Panc1 (cell line): ENCODE measurements at places on chromosomes 1 and 21. TPM values are rescaled to one million over a fixed set of nuclear protein-coding genes. Genes with fewer than 3 reads are reported as not detected.

The KRTAP11-1 gene
- total RNA-seq, result not detected

The CNR2 gene
- not detected for total RNA-seq

The CRYZL1 gene
- total RNA-seq, result 24.8 TPM

The ARHGEF10L gene
- 5.9 TPM for total RNA-seq

The FCRL5 gene
- not detected for total RNA-seq

The SIPA1L2 gene
- 5.2 TPM for total RNA-seq

The TNFAIP8L2 gene
- total RNA-seq, result not detected

DNA sequence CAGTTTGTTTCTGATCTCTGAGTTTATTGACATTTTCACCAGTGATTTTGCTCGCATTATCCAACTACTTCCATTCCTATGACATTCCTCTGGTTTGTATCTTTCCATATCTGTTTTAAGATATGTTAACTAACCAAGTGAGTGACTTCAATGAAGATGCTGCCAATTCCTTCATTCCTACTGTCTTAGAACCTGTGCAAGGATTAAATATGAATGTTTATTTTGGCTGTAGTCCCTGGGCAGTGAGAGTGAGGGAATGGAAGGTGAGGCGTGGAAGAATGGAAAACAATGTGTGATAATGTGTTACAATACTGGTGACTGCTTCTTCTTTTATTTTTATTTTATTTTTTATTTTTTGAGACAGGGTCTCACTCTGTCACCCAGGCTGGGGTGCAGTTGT is 183.0 kb downstream of the SDCCAG8 start:
- H3K36me3 ChIP-seq, result no peaks in the 10 kb centered on the region
- H3K4me1 ChIP-seq, result no peaks in the 10 kb centered on the region; the same call in none of the 2 replicates
- DNase-seq, result no peak
- H3K27ac ChIP-seq, result no peak overlapping the region

DNA sequence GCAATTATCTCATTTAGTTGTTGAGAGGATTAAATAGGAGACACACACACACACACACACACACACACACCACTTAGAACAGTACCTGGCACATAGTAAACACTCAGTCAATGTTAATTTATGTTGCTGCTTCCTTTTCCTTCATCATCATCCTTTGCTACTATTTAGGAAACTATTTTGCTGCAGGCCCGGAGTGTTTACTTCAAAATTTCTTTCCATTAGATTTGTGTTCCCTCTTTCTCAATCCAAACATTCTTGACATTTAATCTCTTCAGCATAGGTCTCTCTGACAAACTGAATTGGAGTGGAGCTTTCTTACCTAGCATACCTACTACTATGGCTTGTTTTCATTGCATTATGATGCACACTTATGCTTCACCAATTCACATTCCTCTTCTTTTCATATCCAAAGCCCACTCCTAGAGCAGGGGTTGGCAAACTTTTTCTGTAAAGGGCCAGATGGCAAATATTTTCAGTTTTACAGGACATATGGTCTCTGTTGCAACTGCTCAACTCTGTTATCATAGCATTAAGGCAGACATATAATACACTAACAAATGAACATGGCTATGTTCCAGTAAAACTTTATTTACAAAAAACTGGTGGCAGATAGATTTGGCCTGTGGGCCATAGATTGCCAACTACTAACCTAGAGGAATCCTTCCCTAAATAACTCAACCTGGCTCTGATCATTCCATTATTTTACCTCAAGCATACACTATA is 49.5 kb downstream of the SCMH1 start:
- H3K4me3 ChIP-seq, result no peak overlapping the region
- H3K4me1 ChIP-seq, result no peaks in the 10 kb centered on the region
- no peaks in the 10 kb centered on the region for H3K36me3 ChIP-seq
- H3K27ac ChIP-seq, result no peak overlapping the region

DNA sequence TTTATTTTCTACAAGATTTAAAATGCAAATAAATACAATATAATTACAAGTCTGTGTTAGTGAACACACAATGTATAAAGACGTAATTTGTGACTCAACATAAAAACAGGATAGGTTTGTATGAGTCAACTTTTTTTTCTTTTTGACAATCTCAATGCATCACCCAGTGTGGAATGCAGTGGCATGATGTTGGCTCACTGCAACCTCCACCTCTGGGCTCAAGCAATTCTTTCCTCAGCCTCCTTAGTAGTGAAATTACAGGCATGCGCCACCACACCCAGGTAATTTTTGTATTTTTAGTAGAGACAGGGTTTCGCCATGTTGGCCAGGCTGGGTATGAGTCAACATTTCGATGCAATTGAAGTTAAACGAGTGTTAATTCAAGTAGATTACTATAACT is 5.9 kb upstream of the SPRR2E start:
- no peak overlapping the region for H3K27ac ChIP-seq
- H3K36me3 ChIP-seq, result no peaks in the 10 kb centered on the region
- H3K4me1 ChIP-seq, result no peaks in the 10 kb centered on the region
- peak; percentile 30 for DNase-seq
- H3K4me3 ChIP-seq, result no peak overlapping the region

GRCh38 chr1:163706915-163707314 is 385.2 kb downstream of the NUF2 start:
- no peak overlapping the region for H3K27ac ChIP-seq
- H3K4me3 ChIP-seq, result no peak overlapping the region
- H3K27me3 ChIP-seq, result no peaks in the 10 kb centered on the region
- DNase-seq, result no peak

DNA sequence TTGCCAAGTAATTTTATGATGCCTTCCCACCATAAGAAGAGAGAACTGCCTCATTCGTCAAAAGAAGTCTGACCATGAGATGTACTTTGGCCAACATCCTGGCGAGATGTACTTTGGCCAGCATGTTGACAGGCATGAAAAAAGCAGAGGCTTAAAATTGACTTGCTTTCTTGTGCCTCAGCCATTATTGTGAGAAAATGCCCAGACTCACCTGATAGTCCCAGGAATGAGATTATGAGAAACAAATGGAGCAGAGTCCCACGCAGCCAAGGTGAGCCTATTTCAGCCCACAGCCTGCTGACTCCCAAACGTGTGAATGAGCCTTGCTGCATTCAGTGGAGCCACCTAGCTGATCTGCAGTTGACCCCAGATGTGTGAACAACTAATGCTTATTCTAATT is 43.5 kb upstream of the ZNF644 start:
- no peak overlapping the region for H3K27ac ChIP-seq
- H3K4me1 ChIP-seq, result no peaks in the 10 kb centered on the region
- no peak for DNase-seq
- H3K4me3 ChIP-seq, result no peak overlapping the region
- H3K36me3 ChIP-seq, result no peaks in the 10 kb centered on the region

GRCh38 chr1:177200290-177200689 is 29.5 kb downstream of the BRINP2 start:
- no peak overlapping the region for H3K27ac ChIP-seq
- H3K4me3 ChIP-seq, result no peak overlapping the region
- H3K27me3 ChIP-seq, result peaks cover 3% of the 10 kb centered on the region; the same call in 1 of the 2 replicates

- H3K36me3 ChIP-seq, result no peaks in the 10 kb centered on the region
- no peaks in the 10 kb centered on the region for H3K27me3 ChIP-seq
- no peak overlapping the region for H3K27ac ChIP-seq
- H3K4me1 ChIP-seq, result no peaks in the 10 kb centered on the region
- no peak overlapping the region for H3K4me3 ChIP-seq
- no peak for DNase-seq
These were observed 97.4 kb upstream of the ADGRL2 start for GRCh38 chr1:81703391-81703755.

GRCh38 chr1:230459465-230459864 is 33.3 kb upstream of the PGBD5 start:
- H3K36me3 ChIP-seq, result no peaks in the 10 kb centered on the region
- H3K27me3 ChIP-seq, result peaks cover 19% of the 10 kb centered on the region
- no peak for DNase-seq
- no peak overlapping the region for H3K27ac ChIP-seq
- no peaks in the 10 kb centered on the region for H3K4me1 ChIP-seq

- peaks cover 5% of the 10 kb centered on the region; the same call in 1 of the 2 replicates for H3K36me3 ChIP-seq
- H3K27me3 ChIP-seq, result no peaks in the 10 kb centered on the region
- no peak overlapping the region for H3K27ac ChIP-seq
- H3K4me3 ChIP-seq, result no peak overlapping the region
- no peaks in the 10 kb centered on the region for H3K4me1 ChIP-seq
These were observed 5.7 kb downstream of the GJB3 start for GRCh38 chr1:34786521-34787325.

- H3K36me3 ChIP-seq, result no peaks in the 10 kb centered on the region
- no peak for DNase-seq
- no peak overlapping the region for H3K27ac ChIP-seq
- no peaks in the 10 kb centered on the region for H3K4me1 ChIP-seq
These were observed 518.5 kb upstream of the ZRANB2 start for GRCh38 chr1:71599306-71599705.

DNA sequence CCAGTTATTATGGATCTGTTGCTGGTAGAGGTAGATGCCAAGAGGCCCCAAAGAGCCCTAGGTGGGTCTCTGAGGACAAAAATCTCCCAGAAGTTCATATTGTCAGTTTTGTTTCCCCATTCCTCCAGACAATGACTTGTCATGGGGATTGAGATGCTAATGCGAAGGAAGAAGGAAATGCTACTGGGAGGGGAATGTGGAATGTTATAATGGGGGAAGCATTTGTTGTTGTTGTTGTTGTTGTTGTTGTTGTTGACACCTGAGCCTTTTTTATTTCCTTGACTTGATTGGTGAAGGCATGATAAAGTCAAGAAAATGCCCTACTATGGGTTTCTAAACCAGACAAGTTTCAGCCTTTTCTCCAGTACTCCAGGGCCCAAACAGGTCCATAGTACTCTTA is 108.9 kb downstream of the BEND5 start:
- no peak for DNase-seq
- H3K36me3 ChIP-seq, result no peaks in the 10 kb centered on the region
- no peak overlapping the region for H3K27ac ChIP-seq

GRCh38 chr21:34354836-34355235 is 9.0 kb upstream of the KCNE2 start:
- no peak overlapping the region for H3K4me3 ChIP-seq
- H3K27me3 ChIP-seq, result no peaks in the 10 kb centered on the region
- H3K27ac ChIP-seq, result no peak overlapping the region
- no peak for DNase-seq
- H3K4me1 ChIP-seq, result no peaks in the 10 kb centered on the region

DNA sequence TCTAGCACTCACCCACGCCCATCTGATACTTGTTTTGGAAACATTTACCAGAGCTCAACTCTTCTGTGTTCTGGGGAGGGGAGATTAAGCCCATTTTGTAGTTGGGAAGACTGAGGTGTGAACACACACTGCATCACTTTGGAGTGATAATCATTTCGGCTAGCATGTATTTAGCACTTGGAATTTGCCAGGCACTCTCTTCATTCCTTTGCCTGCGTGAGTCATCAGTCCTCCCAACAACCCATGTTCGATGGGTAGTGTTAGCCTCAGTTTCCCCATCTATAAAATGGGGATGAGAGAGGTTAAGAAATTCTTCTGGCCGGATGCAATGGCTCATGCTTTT is 182.8 kb upstream of the TMEM51 start:
- no peak overlapping the region for H3K4me3 ChIP-seq
- no peak for DNase-seq

DNA sequence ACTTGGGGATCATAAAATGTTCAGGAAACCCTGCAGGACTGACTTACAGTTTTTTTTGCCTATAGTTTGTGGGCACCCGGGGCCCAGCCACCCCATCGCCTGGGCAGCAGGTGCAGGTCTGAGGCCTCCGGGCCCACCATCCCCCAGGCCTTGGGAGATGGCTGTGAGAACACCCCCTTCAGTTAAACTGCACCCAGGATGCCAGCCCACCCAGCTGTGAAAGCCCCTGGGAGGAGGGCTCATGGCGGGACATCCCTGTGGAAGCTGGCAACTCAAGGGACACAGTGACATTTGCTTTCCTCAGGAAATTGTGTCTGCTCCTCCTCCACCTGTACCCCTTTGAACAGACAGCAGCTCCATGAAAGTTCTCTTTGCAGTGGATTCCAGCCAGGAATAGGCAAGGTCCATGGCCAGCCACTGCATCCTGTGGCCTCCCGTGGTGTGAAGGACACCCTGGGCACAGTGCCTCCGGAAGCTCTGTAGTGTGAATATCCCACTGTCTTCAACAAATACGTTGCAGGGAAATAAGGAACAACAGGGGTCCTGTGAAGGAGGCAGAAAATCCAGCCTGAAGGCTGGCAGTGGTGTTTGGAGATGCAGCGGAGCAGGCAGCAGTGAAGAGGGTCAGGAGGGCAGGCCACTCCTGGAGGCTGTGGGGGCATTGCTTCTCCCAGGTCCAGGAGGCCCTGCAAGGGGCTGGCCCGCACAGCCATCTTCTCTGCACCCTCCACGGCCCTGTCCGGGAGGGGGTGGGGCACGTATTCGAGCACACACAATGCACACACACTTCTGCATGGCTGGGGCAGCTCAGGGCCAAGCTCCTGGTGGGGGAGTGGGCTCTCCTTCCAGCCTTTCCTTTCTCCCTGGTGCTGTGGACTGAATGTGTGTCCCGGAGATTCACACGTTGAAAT is 2.1 kb upstream of the OBSCN start:
- no peaks in the 10 kb centered on the region for H3K27me3 ChIP-seq
- no peak overlapping the region for H3K27ac ChIP-seq
- H3K4me1 ChIP-seq, result peaks cover 12% of the 10 kb centered on the region; the same call in 1 of the 2 replicates
- no peak overlapping the region for H3K4me3 ChIP-seq

- H3K4me1 ChIP-seq, result no peaks in the 10 kb centered on the region
- no peak overlapping the region for H3K27ac ChIP-seq
- H3K27me3 ChIP-seq, result no peaks in the 10 kb centered on the region
- no peak overlapping the region for H3K4me3 ChIP-seq
These were observed 199.5 kb downstream of the AGBL4 start for GRCh38 chr1:49824261-49824660.

GRCh38 chr1:61436491-61437120 is 288.3 kb downstream of the TM2D1 start:
- no peak overlapping the region for H3K4me3 ChIP-seq
- no peaks in the 10 kb centered on the region for H3K36me3 ChIP-seq
- H3K27me3 ChIP-seq, result no peaks in the 10 kb centered on the region

DNA sequence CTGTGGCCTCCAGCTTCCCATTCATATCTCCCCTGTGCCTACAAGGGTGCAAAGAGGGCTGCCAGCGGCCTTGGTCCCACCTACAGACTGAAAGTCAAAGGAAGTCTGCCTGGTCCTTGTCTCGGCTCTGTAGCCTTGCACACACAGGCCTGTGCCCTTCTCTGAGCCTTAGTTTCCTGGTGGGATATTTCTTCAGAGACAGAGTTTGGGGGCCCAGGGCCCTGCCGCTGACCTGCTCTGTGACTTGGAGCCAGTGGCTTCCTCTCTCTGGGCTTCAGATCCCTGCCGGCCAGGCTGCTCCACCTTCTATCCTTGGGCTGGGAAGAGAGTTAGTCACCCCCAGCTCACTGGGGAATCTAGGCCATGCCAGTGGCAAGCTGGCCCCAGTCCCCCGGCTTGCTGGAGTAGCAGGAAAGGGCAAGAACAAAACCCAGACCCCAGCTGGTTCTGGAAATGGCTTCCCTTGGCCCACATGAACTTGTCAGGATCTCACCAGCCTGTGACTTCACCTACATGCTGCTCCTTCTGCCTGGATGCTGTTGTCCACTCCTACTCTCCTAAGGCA is 1.0 kb upstream of the TMEM61 start:
- no peak for DNase-seq
- no peak overlapping the region for H3K27ac ChIP-seq
- no peak overlapping the region for H3K4me3 ChIP-seq
- peaks cover 5% of the 10 kb centered on the region; the same call in 1 of the 2 replicates for H3K27me3 ChIP-seq
- no peaks in the 10 kb centered on the region for H3K36me3 ChIP-seq
